ENCODE measurements at places on chromosomes 7 and 10. TPM values are rescaled to one million over a fixed set of nuclear protein-coding genes. Genes with fewer than 3 reads are reported as not detected.
A peak's percentile ranks its signal among the peaks of the same experiment; 100 is the strongest.

NPSR1 gene
- total RNA-seq = not detected

SEMA3C gene
- 83.2 TPM for total RNA-seq

MOGAT3 gene
- total RNA-seq = not detected

DOCK1 gene
- total RNA-seq = 24.8 TPM

LRRC17 gene
- 2.9 TPM for total RNA-seq

FAM131B gene
- 1.2 TPM for total RNA-seq

ADRB1 gene
- total RNA-seq = 98.7 TPM

TEX47 gene
- not detected for total RNA-seq

GOLGA7B gene
- total RNA-seq = 0.36 TPM

DNA sequence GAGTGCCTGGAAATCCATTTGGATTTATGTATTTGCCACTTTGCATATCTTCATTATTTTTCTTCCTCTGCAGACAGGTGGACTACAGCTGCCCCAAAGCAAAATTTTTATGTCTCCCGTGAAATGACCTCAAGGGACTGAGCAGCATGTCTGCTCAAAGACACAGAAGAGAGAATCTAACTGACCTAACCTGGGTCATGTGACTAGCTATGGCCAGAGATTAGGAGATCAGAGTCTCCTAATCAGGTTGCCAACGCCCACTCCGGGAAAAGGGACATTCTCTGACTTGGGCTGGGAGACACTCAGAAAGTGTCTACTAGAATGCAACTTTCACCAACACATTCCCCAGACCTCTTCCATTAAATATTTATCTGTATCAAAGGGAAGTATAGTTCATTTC is 2.5 kb upstream of the BAMBI start:
- H3K4me1 ChIP-seq = peaks cover 30% of the 10 kb centered on the region
- peaks cover 2% of the 10 kb centered on the region for H3K27me3 ChIP-seq
- no peak overlapping the region for H3K27ac ChIP-seq
- H3K4me3 ChIP-seq = no peak overlapping the region
- DNase-seq = no peak

- no peaks in the 10 kb centered on the region for H3K36me3 ChIP-seq
- no peaks in the 10 kb centered on the region for H3K27me3 ChIP-seq
- DNase-seq = no peak
- no peak overlapping the region for H3K4me3 ChIP-seq
Observed at GRCh38 chr7:70752794-70753241, 379.1 kb upstream of the GALNT17 start.

DNA sequence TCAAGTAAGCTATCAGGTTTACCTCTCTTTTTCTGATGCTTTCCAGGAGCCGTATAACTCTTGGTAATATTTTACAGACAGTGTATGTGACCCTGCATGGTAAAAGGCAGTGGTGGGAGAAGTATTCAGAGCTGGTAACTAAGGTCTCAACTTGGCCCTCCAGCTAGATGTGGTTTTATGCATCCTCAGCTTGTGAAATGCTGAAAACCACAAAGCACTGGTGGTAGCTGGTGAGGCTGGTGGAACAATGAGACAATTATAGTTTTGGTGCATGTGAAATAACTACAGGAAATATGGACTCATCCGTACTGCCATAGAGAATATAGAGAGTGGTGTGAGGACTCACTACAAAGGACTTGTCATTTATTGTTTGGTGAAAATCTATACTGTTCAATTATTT is 383.0 kb upstream of the PCDH15 start:
- no peaks in the 10 kb centered on the region for H3K27me3 ChIP-seq
- no peak for DNase-seq
- H3K36me3 ChIP-seq = no peaks in the 10 kb centered on the region
- no peak overlapping the region for H3K4me3 ChIP-seq

GRCh38 chr10:97763411-97763810 is 8.4 kb downstream of the SFRP5 start:
- no peak for DNase-seq
- peaks cover 18% of the 10 kb centered on the region for H3K36me3 ChIP-seq
- H3K4me1 ChIP-seq = peaks cover 11% of the 10 kb centered on the region
- H3K27ac ChIP-seq = no peak overlapping the region

- no peaks in the 10 kb centered on the region for H3K36me3 ChIP-seq
- H3K4me1 ChIP-seq = no peaks in the 10 kb centered on the region
- no peak for DNase-seq
- no peaks in the 10 kb centered on the region for H3K27me3 ChIP-seq
Observed at GRCh38 chr7:88083883-88084282, 136.0 kb downstream of the SRI start.

- no peak for DNase-seq
- no peaks in the 10 kb centered on the region for H3K36me3 ChIP-seq
- peaks cover 33% of the 10 kb centered on the region for H3K4me1 ChIP-seq
Observed at GRCh38 chr7:141700848-141701371, 1.1 kb downstream of the DENND11 start.

GRCh38 chr10:127888521-127889312 is 4.0 kb downstream of the CLRN3 start:
- no peaks in the 10 kb centered on the region for H3K36me3 ChIP-seq
- no peak overlapping the region for H3K27ac ChIP-seq
- H3K4me3 ChIP-seq = no peak overlapping the region

- no peaks in the 10 kb centered on the region for H3K36me3 ChIP-seq
- H3K27ac ChIP-seq = no peak overlapping the region
- no peak for DNase-seq
- no peak overlapping the region for H3K4me3 ChIP-seq
- H3K27me3 ChIP-seq = no peaks in the 10 kb centered on the region
Observed at GRCh38 chr7:1700086-1700485, 30.0 kb downstream of the ELFN1 start.

DNA sequence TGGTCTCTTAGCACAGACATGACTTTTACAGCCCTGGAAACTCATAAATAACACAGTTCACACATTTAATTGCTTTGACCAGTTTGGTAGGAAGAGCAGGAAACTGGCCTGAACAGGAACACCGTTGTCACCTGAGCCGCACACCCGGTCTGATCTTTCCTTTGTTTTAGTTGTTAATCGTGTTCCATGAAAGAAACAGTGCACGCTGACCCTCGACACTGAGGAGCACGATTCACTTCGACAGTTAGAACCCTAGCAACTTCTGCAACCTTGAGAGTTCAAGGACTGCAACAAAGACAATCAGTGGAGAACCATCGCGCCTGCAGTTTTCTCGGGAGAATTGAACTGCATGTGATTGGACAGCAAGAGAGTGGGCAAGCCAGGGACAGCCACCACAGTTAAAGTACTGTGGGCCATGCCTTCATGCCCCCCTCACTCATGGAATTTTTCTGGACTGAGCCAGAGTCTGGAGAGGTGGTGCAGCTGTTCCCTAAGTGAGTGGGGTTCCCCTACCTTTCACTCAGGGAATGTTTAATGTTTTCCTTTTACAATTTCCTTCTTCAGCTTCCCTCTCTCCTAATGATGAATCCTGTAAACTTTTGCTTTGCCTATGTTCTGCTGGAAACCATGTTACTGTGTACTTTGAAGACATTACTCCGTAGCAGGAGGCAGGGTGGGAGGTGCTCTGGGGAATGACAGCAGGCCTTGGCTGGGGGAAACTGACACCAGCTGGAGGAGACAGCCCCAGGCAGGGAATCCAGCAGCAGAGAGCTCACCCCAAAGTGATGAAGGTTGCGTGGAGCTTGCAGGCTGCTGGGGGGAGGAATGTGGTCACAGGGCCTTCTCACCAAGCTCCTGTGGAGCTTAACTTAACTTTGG is 198.7 kb downstream of the ZNF438 start:
- no peak for DNase-seq
- H3K27me3 ChIP-seq = no peaks in the 10 kb centered on the region
- no peak overlapping the region for H3K4me3 ChIP-seq
- H3K27ac ChIP-seq = no peak overlapping the region
- H3K36me3 ChIP-seq = no peaks in the 10 kb centered on the region
- H3K4me1 ChIP-seq = peaks cover under 1% of the 10 kb centered on the region

DNA sequence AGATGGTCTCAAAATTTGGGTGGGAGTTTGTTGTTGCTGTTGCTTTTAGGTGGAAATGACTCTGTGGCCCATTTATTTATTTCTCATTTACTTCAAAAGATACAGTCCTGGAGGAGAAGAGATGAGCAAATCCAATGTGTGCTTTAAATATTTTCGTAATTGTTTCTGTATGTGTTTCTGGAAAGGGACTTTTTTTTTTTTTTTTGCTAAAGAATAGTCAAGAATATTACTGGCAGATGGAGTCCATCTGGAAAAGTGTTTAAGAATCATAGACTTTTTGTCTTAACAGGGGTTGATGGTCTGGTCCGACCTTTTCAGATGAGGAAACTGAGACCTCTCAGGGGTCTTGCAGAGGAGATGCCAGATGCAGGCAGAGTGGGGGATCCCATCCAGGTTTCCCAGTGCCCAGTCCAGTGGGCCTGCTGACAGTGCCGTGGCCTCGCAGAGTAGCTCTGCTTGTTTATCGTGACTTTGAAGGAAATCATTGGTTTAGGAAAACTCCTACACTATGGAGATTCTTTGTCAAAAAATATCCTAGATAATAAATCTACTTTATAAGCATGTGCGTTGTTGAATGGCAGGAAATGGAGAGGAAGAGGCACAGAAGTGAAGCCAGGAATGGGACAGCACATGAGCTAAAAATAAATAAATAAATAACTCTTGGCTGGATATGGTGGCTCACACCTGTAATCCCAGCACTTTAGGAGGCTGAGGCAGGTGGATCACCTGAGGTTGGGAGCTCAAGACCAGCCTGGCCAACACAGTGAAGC is 164.3 kb upstream of the SVIL start:
- peaks cover 19% of the 10 kb centered on the region for H3K4me1 ChIP-seq
- no peaks in the 10 kb centered on the region for H3K36me3 ChIP-seq
- DNase-seq = no peak

GRCh38 chr7:138981332-138982203 is at the start of gene KIAA1549:
KIAA1549 (minus strand) TSS chr7:138981389; CDS start chr7:138981269, 120 bp downstream.
- H3K36me3 ChIP-seq = no peaks in the 10 kb centered on the region

DNA sequence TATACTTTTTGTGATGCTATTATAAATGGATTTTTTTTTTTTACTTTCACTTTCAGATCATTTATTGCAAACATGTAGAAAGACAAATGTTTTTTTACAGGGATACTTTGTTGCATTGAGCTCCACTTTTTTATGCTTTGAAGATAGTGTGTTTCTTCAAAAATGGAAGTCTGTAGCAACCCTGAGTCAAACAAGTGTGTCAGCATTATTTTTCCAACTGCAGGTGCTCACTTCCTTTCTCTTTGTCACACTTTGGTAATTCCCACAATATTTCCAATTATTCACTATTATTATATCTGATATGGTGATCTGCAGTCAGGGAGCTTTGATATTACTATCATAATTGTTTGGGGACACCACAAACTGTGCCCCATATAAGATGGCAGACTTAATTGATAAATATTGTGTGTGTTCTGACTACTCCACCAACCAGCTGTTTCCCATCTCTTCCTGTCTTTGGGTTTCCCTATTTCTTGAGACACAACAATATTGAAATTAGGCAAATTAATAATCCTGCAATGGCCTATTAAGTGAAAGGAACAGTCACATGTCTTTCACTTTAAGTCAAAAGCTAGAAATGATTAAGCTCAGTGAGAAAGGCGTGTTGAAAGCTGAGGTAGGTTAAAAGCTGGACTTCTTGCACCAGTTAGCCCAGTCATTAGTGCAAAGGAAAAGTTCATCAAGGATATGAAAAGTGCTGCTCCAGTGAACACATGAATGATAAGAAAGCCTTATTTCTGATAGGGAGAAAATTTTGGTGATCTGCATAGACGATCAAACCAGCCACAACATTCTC is 231.3 kb upstream of the SH2B2 start:
- H3K4me1 ChIP-seq = no peaks in the 10 kb centered on the region
- H3K4me3 ChIP-seq = no peak overlapping the region
- no peak overlapping the region for H3K27ac ChIP-seq
- no peaks in the 10 kb centered on the region for H3K36me3 ChIP-seq
- no peak for DNase-seq
- H3K27me3 ChIP-seq = no peaks in the 10 kb centered on the region

DNA sequence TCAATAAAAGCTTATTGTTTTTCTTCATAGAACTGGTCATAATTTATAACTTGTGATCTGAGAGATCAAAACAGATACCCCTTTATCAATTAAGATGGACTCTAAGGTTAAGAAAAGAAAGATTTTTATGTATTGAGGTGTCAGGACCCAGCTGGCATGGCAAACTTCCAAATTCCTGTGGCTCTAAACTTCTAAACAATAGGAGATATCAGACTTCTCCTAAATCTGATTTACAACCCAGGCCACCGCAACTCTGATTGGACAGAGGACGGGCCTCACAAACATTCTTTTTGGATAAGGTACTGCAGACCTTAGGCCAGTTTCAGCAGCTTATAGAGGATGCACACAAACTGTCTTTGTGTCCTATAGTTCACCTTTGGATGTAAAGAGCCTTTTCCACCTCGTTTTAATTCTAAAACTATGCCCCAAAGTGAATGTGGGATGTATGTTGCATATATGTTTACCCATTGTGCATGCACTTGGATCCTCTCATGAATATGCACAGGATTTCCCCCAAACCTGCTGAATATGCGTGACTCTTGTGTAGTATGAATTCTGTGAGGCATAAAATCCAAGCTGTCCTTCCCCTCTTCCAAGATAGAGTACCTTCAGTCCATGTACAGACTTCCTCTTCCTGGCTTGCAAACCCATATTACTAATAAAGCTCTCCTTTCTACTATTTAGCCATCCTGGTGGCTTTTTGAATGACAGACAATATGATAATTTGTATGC is 69.0 kb downstream of the ELMO1 start:
- H3K36me3 ChIP-seq = no peaks in the 10 kb centered on the region
- H3K27ac ChIP-seq = no peak overlapping the region
- DNase-seq = no peak
- H3K4me3 ChIP-seq = no peak overlapping the region
- no peaks in the 10 kb centered on the region for H3K27me3 ChIP-seq

GRCh38 chr7:129308047-129308446 is 83.2 kb downstream of the AHCYL2 start:
- H3K36me3 ChIP-seq = no peaks in the 10 kb centered on the region
- no peak overlapping the region for H3K27ac ChIP-seq
- H3K27me3 ChIP-seq = no peaks in the 10 kb centered on the region
- peaks cover 8% of the 10 kb centered on the region for H3K4me1 ChIP-seq
- peak; percentile 23 for DNase-seq
- H3K4me3 ChIP-seq = no peak overlapping the region

GRCh38 chr10:70925377-70926225 is 37.2 kb upstream of the PCBD1 start:
- no peaks in the 10 kb centered on the region for H3K27me3 ChIP-seq
- H3K36me3 ChIP-seq = no peaks in the 10 kb centered on the region
- peak; percentile 62 for DNase-seq
- H3K4me3 ChIP-seq = no peak overlapping the region
- H3K27ac ChIP-seq = no peak overlapping the region

DNA sequence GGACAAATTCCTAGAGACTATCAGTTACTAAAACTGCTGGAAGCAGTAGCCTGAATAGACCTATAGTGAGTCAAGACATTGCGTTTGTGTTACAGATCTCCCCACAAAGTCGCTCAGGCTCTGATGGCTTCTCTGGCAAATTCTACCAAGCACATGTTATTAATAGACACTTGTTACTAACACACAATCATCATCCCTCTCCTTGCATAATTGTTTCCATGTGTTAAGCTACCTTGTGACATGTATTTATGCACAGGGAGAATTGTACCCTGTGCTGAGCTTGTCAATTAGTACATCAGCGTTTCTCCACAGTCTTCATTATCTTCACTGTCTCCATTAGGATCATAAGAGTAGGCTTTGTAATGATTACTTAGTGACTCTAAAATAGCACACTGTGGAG is 31.2 kb downstream of the DYNC2I1 start:
- H3K36me3 ChIP-seq = no peaks in the 10 kb centered on the region
- no peaks in the 10 kb centered on the region for H3K4me1 ChIP-seq
- DNase-seq = no peak

- peak; percentile 79 for DNase-seq
- H3K36me3 ChIP-seq = no peaks in the 10 kb centered on the region
- H3K27ac ChIP-seq = no peak overlapping the region
- H3K4me1 ChIP-seq = peaks cover 10% of the 10 kb centered on the region
- H3K4me3 ChIP-seq = no peak overlapping the region
- no peaks in the 10 kb centered on the region for H3K27me3 ChIP-seq
Observed at GRCh38 chr7:66557214-66558200, 71.2 kb upstream of the KCTD7 start.

Data from heart right ventricle (tissue), 16 donors.